IPS DF 6.9 (cell line): ENCODE measurements at places on chromosomes 1 and 21.

- DNase-seq = no peak
Observed at GRCh38 chr1:93142161-93142560, 38.1 kb downstream of the TMED5 start.

DNA sequence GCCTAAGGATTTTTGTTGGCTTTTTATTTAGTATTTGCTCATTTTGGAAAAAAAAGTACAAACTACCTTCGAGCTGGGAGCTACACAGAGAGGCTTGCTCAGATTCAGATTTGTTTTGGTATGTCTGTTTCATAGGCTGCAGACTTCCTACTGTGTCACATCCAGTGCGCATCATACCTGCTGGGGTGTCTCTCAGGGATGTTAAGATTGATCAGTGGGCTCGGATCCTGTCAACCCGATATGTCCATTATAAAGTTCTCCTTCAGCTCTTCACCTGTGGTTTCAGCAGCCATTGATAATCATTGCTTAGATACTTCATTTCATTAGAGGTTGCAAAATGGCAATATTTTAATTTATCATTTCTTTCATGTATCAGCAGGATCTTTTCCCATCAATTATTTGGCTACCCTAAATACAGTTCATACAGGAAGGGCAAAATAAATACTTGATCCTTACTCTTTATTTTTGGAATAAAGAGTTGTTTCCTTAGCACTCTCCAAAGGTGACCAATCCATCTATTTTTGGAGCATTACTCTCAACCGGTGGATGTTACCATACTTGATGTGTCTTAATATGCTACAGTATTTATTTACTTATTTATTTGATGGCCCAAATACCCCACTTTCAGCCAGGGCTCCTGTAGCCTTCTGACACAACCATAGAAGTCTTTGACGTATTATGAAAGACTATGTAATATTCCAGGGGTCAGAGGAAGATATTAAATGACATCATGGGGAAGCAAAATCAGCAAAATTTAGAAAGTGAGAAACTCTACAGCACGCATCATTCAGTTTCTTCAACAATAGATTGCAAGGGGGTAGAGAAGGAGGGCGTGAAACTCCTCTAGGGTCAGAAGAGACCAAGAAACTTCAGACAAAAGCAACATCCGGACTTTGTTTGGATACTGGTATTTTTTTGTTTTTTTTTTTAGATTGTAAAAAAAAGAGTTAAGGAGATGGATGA is 55.3 kb upstream of the HNRNPU start:
- no peak for DNase-seq

- no peak for DNase-seq
Observed at GRCh38 chr1:182652933-182653332, 31.5 kb downstream of the RGS8 start.

GRCh38 chr1:150156868-150157603 is 7.3 kb downstream of the PLEKHO1 start:
- DNase-seq = no peak

GRCh38 chr1:228923973-228924686 is 188.9 kb downstream of the RHOU start:
- no peak for DNase-seq

DNA sequence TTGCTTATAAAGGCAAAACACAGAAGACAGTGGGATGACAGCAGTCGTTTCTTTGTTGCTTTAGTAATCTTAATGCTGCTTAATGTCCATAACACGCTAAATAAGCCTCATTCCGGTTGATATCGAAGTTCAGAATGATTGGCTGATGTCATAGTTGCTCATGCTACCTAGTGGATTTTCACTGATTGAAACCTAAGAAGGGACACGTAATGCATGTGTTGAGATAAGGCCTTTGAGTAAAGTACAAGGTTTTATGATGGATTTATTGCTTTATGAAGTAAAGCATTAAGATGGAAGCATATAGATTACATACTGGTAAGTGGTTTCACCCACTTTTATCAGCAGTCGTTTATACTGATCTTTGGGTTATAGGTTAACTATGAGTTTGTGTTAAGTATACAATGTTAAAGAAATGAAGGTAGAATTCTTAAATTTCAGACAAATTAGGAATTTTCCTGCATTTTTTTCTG is 25.1 kb downstream of the IARS2 start:
- no peak for DNase-seq

- no peak for DNase-seq
Observed at GRCh38 chr21:34653522-34653921, 15.3 kb upstream of the CLIC6 start.

DNA sequence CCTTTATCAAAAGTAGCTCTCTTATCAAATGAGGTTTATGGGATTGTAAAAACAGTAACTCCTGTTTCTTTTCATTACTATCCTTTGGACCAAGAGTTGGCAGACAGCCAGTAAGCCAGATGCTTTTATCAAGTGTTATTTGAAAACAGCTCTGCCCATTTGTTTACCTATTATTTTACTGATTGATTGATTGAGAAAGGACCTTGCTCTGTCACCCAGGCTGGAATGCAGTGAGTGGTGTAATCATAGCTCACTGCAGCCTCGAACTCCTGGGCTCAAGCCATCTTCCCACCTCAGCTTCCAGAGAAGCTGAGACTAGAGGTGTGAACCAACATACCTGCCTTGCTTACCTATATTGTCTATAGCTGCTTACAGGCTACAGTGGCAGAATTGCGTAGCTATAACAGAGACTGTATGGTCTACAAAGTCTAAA is 3.6 kb downstream of the PRKAB2 start:
- DNase-seq = no peak

DNA sequence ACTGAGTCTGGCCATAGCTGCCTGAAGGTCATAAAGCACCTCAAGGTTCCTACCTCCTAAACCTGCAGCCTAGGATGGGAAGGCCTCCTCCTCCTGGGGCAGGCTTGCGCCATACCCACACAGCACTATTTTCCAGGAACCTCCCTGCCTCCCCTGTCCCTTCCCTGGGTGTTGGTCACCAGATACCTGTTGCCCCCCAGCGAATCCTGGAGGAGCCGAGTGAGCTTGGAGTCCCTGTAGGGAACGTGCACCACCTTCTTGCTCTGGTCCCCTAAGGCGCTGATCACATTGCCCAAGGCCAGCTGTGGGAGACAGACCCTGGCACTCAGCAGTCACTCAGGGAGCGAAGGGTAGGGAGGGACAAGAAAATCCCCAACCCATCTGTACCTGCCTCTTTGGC is 19.4 kb downstream of the KIF21B start:
- DNase-seq = no peak

GRCh38 chr1:233281711-233282581 is 13.6 kb downstream of the PCNX2 start:
- no peak for DNase-seq

- no peak for DNase-seq
Observed at GRCh38 chr1:217747156-217747769, 116.1 kb downstream of the SPATA17 start.

DNA sequence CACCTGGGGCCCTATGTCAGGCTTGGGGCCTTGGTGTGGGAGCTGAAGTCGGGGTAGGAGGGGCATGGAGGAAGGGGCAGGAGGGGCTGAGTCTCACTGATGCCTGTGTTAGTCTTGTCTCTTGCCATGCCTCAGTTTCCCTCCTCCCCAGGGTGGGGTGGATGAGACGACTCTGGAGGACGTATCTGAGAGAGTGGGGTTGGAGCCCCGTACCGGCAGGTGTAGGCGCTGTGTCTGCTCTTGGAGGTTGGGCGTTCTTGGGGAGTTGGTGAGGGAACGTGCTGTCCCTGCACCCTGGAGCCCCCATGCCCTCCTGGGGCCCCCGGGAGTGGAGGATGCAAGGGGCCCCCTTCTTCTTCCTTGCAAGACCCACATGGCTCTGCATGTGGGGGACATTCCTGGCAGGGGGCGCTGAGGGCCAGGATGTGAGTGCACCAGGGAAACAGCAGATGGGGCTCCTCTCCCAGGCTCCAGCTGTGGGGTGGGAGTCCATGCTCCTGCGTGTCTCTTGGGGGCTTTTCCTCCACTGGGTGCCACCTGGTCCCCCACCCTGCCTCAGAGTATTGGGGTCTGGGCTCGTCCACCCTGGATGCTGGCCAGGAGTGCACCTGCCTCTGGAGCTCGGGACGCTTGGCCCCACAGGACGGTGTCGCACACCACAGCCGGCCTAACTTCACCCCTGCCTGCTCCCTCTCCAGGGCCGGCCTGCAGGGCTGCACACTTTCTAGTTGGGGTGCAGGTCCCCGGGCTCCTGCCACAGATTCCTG is 1.4 kb upstream of the TNFRSF14 start:
- no peak for DNase-seq

- DNase-seq = no peak
Observed at GRCh38 chr1:225670806-225671733, 18.1 kb upstream of the ENAH start.

DNA sequence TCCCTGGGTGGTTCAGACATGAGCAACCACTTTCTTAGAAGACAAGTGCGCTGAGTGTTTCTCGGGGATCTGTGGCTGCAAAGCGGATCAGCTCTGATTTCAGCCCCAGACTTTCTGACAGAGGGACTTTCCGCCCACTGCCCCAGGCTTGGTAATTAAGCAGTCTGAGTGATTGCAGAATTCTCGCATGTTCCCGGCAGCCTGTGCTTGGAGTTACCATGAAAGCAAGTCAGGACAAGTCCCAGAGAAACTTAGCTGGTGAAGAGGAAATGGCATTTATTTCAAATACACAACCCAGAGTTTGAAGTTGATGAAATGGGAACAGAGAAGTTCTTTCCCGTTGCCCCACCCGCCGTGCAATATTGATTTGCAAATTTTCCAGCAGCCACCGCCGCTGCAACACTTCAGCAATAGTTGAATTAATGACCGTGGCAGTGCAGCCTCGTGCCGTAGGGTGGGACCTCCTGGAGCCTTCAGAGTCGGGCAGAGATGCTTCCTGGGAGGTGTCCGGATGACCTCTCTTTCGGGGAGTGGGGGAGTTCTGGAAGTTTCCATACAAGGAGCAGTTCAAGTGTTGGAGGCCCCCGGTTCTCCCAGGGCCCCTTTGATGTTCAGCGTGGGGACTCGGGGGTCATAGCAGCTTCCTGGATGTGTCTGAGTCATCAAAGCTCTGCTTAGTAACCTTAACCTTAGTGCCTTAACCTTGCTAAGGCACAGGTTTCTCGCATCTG is 134.7 kb downstream of the KAZN start:
- peak; percentile 47 for DNase-seq

GRCh38 chr1:96524100-96524499 is 197.5 kb upstream of the PTBP2 start:
- no peak for DNase-seq

DNA sequence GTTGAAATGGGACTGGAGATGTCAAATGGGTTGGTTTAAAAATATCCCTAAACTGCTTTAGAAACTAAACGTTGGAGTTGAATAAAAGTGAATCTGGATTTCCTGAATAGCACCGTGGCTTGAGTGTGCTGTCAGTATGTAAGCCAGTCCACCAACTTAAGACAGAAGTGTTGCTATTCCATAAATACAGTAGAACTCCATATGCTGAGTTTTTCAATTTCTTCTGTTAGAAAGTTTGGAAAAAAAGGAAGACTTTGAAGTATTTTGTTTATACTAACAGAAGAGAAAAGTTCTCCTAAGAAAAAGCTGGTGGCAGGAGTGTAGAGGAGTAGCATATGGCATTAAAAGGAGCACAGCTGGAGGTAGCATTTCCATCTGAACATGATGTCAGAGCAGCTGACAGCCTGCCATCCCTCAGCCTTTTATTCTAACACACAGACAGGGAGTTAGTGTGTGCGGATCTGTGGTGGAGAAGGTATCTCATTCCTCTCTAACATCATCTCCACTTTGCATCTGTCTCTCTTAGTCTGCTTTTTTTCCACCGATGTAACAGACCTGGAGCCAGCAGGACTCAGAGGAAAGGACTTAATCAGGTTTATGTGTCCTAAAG is at the start of gene ZBTB18:
Gene ZBTB18, plus strand, starts transcription at position 449 of the 610 bp plus-strand sequence. Its CDS starts 149 bp downstream, at position 598.
- no peak for DNase-seq

DNA sequence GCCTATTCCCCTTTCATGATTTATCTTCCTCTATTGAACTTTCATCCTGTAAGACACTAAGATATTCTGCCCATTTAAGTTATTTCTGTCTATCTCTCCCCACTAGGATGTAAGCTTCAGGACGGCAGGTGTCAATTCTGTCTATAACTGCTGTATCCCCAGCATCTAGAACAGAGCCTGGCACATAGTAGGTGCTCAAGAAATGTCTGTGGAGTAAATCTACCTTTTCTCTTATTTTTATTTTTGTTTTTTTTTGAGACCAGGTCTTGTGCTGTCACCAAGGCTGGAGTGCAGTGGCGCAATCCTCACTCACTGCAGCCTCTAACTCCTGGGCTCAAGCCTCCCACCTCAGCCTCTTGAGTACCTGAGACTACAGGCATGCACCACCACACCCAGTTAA is 5.6 kb downstream of the CD52 start:
- no peak for DNase-seq

DNA sequence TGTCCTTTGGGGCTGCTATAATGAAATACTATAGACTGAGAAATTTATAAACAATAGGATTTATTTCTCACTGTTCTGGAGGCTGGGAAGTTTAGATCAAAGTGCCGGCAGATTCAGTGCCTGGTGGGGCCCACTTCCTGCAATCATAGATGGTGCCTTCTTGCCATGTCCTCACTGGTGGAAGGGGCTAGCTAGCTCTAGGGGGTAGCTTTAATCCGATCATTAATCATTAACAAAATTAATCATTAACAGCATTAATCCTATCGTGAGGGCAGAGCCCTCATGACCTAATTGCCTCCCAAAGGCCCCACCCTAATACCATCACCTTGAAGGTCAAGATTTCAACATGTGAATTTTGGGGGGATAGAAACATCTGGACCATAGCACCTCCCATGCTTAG is 124.3 kb downstream of the TRABD2B start:
- DNase-seq = no peak

- DNase-seq = no peak
Observed at GRCh38 chr1:198934426-198934825, 295.6 kb downstream of the PTPRC start.

DNA sequence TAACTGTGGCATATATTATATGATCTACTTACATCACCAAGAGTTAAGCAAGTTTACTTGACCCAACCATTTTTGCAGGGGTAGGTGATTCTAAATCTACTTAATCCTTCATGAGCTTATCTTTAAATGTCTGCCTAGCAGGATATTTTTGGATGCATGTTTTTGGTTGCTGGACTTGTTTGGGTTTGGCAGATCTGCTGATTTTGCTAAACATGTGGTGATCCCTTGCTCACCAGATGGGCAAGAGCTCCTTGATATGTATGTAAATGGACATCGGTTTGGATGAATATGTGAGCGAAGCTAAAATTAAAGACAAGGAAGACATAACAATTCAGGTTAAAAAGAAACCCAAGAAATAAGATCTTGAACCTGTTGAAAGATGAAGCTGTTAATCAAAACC is 36.7 kb downstream of the FMN2 start:
- no peak for DNase-seq
